Fibroblast of skin of scalp (primary cell): ENCODE measurements at places on chromosomes 3 and 15.

- no peak for DNase-seq
These were observed 335.7 kb upstream of the CFAP20DC start for GRCh38 chr3:59385547-59385946.

GRCh38 chr3:9301091-9301490 lies 51.6 kb upstream of the SRGAP3 start:
- DNase-seq = peak; percentile 22

DNA sequence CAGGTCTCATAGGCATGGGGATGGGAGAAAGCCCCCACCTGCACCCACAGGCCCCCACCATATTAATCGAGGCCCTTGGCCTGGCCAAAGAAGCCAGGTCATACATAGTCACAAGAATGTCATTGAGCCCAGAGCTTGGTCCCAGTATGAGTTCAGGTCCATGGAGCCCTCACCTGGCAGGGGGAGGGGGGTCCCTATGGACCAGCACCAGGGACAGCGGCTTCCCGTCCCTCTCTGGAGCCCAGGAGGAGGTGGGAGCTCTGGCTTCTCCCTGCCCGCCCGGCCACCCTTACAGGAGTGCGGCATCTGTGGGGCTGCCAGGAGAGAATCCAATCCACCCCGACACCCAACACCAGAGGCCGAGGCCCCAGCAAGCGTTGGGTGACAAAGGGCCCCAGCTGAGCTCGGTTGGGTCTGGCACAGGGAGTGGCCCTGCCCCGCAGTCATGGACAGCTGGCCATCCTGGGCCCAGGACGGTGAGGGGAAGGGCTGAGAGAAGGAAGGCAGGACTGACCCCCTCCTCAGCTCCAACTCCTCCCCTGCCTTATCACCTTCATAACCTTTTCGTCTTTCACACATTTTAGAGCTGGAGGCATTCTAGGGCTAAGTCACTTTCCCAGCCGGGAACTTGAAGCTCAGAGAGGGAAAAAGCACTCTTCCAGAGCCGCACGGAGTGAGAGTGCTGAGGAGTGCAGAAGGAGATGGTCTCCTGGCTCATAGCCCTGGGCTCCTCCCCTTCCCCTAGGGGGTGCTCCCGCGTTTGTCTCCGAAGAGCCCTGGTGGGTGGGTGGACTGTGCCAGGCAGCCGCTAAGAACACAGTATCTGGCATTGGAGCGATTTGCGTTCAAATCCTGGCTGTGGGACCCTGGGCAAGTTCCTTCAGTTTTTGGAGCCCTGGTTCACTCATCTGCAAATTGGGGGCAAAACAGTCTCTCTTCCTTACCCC lies 54.6 kb downstream of the ATP2B2 start:
- DNase-seq = no peak

DNA sequence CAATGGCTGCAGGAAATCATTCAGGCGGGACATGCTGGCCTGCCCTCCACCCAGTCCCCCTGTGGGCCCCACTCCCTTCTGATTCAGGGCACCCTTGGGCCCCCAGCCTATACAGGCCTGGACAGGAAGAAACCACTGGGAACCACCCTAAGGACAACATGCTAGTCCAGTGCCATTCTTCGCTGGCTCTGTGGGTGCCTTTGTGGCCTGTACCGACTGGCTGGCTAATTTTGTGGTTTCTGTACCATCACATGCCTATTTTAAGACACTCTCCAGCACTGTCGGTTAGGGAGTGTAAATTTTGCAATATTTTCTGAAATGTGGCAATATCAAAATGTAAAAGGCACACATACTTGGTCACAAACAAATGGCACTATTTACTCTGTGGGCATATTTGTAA lies 61.4 kb upstream of the POLG start:
- DNase-seq = no peak

DNA sequence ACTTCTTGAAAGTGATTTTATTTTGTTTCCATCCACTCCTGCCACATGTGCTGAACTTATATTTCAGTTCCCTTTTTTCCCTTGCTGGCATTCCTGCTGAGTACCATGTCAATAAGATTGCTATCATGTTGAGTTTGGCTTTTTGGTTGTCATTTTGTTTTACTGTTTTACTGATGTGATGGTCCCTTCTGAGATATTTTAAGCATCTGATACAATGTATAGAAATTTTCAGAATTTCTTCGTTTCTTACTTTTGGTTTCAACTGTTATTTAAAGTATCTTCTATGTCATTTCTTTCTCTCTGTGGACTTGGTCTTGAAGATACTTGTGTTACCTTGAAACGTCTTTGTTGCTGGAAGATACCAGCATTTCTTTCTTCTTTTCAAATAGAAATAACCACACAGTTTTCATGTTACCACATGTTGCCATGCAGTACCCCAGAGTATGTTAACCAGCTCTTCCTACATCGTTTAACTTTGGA lies 14.1 kb downstream of the SIDT1 start:
- DNase-seq = no peak
